AG04450 (cell line): ENCODE measurements at places on chromosomes 5 and 9.

- DNase-seq, result no peak
These were observed 18.3 kb upstream of the HSDL2 start for GRCh38 chr9:112361601-112362000.

GRCh38 chr5:21159510-21160059 lies 1171.6 kb upstream of the CDH18 start:
- no peak for DNase-seq

DNA sequence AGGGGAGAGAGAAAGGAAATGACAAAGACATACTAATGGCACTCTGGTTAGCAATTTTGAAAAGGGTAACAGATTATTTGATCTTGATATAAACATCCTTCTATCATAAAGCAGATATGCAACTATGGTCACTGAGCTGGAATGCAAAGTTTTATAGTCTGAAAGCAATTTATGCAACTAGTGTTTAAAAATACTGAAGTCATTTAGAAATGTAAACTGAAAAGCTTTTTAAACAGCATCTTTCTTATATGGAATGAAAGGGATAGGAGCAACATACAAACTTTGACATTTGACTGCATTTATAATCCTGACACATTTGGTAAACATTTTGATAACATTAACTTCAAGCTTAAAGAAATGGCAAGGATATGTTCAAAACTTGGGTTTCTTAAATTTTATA lies 28.7 kb upstream of the ADAMTS19 start:
- DNase-seq, result no peak

- DNase-seq, result no peak
These were observed 67.8 kb downstream of the NRG2 start for GRCh38 chr5:139975306-139975705.

DNA sequence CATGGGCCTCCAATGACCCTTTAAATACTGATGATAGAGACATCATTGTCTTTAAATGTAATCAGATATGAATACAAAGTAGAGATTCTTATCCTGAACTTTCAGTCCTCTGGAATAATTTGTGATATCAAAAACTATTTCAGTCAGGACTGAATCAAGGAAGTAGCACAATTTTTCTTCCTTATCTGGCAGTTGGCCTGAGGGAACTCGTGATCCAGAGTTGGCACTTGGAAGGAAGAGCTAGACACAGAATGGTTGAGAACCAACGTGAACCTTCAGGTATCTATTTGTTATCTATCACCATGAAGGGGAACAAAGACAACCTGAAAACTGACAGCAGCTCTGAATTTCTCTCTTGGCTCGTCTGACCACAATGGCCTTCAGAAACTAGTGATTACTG lies 269.3 kb downstream of the PRDM9 start:
- no peak for DNase-seq

DNA sequence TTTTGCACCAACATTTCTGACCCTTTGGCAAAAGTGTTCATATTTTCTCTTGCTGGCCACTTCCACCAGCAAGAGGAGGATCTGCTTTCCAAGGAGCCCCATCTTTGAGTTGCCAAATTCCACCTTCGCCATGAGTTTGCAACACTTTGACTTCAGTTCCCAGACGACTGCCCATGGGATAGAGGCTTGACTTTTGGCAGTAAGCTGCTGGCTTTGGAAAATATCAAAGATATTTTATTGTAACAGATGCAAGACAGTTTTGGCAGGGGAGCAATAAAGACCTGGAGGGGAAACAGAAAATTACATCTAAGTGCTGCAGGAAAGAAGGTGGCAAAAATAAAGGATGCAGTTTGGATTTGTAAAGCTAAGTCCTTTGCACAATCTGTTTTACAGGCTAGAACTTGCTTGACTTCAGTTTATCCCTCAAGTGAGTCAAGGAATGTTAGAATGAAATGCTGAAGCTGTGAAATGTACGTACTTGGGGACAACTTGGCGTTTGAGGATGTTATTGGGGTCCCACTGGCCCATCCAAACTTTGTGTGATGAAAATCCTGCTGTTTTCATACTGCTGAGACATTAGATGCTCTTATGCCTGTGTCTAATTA lies 232.9 kb downstream of the GOLPH3 start:
- DNase-seq, result no peak

DNA sequence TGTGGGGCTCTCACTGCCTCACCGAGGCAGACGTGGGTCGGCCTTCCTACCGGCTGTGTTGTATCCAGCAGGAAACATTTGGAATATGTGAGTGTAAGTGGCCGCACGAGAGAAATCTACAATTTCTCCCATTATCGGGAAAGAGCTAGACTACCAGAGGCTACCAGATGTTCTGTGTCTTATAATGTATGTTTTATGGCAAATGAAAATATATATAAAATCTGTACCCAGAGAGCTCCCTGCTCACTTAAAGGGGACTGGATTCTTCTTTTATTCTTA lies 69.5 kb upstream of the PITX1 start:
- DNase-seq, result no peak

- no peak for DNase-seq
These were observed 75.5 kb downstream of the GPBP1 start for GRCh38 chr5:57249265-57249874.

DNA sequence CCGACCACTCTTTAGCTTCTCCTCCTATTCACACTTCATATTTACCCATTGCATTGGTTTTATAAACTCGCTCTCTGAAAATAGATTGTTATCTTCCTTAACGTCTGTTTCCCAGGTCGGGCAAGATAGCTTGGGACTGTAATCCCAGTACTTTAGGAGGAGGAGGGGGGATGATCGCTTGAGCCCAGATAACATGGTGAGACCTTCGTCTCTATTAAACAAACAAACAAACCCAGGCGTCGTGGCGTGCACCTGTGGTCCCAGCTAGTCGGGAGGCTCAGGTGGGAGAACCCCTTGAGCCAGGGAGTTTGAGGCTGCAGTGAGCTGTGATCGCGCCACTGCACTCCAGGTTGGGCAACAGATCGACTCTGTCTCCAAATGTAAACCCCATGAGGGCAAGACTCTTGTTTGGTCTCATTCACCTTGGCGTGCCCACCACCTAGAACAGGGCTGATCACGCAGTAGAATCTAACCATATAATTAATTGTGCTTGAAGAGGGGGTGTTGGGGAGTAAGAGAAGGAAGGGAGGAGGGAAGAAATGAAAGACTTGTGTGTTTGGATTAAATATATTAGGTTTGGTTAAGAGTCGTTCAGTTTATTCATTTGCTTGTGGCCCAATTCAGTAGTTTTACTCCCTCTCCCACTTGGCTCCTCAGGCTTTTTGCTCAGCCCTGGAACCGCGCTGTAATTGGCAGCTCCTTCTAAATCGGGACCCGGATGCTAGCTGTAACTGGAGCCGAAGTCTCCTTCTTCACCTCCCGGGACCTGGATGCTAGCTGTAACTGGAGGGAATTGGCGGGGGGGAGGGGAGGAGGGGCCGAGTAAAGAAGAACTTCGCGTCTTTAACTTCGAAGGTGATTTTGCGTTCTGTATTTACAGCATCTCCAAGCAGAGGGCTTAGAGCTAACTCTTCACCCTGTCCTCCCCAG lies 24.9 kb downstream of the CDKN2A start:
- no peak for DNase-seq

GRCh38 chr5:95842854-95843544 lies 20.5 kb upstream of the GLRX start:
- DNase-seq, result no peak

- DNase-seq, result no peak
These were observed 116.6 kb upstream of the ANKH start for GRCh38 chr5:14988223-14988622.

GRCh38 chr9:92206488-92206887 lies 87.0 kb downstream of the IARS1 start:
- DNase-seq, result no peak

DNA sequence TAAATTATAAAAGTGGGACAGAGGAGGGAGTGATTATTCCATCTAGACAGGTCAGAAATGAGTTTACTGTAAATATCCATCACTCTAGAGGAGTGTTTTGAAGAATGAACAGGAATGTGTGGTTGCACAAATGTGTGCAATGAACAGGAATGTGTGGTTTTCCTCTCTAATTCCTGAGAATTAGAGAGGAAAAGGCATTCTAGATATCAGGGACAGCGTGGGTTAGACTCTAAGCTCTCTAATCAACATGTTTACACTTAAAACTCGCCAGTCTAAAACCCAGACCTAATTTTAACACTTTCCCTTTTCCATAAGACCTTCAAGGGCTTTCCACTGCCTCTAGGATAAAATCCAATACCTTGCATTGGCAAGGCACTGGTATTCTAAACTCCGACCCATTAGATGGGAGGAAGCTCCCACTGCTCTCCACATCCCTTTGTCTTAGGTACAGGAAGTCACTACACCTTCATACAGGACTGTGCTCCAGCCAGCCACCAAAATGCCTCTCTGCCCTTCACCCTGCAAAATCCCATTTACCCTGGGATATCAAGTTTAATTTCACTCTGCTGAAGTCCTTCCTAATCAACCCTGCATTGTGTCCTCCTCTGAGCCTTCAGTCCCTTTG lies 67.9 kb downstream of the NFIB start:
- no peak for DNase-seq

DNA sequence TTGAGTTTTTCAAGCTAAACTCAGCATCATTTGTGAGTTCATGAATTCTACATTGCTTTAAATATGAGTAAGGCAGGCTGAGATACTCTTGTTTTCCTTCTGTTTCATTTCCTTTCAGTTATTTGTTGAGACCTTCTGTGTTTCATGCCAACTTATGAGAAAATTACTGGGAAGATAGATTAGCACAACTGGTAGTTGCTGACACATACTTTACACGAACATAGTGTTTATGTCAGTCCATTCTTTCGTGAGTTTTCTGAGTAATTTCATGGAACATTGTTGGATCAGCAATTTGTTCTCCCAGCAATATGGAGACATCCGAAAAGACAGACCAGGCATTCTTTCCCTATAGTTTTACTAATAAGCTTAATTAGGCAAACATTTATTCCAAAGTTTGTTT lies 102.0 kb upstream of the SMC5 start:
- no peak for DNase-seq

- DNase-seq, result no peak
These were observed 280.4 kb downstream of the MEF2C start for GRCh38 chr5:88602584-88602983.

DNA sequence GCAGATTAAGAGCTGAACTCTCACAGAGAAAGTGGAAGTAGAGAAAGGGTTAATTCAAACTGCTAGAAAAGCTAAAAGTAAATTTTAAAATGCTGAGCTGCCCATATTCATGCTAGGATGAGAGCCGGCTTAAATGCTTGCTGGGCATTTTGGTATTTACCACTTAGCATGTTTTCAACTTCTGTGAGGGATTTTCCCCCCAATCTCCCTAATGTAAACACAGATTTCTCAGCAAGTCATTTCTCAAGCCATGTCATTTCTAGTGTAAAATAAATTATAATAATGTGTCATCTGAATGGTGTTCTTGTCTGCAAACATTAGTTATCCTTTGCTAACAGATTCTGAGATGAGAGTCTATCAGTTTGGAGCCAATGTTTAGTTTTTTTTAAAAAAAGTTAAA lies 22.3 kb downstream of the RPS23 start:
- no peak for DNase-seq

DNA sequence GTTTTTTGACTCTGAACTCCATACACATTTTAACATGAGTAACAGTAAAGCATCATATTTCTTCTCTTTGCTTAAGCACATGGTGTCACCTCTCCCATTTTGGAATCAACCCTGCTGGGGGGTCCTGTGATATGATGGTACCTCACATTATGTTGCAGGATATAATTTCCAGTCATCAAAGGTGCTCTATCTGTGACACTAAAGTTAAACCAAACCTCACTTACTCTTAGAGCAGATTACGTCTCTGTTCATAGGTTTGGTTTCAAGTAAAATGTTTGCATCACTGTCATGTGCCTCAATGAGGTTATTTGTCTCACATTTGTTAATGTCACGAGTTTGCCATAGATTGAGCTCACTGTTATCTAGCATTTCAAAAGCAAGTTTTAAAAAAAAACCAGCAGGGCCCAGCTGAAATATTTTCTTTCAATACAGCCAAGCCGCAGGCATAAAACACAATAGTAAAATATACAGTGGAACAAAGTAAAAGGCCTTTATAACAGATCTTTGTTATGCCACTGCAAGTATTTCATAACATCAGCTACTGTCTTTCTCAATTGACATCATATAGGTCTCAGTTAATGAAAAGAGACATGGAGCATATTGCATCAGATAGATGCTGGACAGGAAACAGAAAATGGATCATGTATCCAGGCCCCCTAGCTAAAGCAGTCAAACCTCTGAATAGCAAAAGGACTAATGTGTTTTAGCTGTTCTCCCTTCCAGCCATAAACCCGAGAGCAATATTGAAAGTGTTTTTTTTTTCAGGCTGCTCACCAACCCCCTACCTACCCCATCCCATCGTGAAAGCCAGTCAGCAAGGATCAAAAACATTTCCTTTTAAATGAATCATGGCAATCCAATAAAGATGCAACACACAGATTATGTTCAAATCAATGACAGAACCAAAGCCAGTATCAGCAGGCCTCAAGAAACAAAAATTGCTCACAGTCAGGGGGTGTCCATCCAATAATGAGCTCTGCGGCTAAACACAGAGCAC lies 182.1 kb upstream of the ITGA1 start:
- no peak for DNase-seq

- no peak for DNase-seq
These were observed 138.6 kb upstream of the RAD23B start for GRCh38 chr9:107144475-107144874.

DNA sequence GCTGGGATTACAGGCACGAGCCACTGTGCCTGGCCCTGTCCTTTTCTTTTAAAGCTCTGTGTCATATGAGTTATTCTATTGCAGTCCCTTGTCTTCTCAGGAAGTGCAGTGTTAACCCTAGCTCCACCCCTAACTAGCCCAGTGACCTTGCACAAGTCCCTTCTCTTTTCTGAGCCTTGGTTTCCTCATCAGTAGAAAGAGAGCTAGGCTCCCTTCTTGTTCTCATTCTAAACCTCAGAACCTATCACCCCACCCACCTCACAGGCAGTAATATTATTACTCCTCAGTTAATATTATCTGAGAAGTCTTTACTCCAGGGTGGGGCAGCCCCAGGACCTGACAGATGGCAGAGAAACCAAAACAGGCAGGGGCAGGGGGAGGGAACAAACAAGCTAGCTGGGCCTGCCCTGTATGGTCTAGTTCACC lies 7.2 kb downstream of the CYFIP2 start:
- DNase-seq, result no peak

DNA sequence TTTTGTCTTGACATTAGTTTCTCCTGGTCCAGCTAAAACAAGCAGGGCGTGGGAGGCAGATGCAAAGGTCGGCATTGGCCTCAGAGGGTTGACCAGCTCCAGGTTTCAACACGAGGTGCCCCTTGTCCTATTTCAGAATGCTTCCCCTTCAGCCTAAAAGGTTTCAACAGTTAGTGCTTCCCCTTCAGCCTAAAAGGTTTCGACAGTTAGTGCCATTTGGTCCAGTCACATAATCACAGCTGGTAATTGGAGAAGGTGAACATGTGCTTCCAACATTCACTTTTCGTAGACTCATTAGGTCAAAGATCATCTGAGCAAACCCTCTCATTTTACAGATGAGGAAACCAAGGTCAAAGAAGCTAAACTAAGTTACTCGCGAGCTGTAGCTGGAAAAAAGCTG lies 270.3 kb upstream of the MAP3K1 start:
- DNase-seq, result no peak

- no peak for DNase-seq
These were observed 261.5 kb upstream of the KLF9 start for GRCh38 chr9:70675868-70676370.

- no peak for DNase-seq
These were observed 103.2 kb downstream of the KLF4 start for GRCh38 chr9:107386396-107386795.
